Heart left ventricle (tissue), 16 donors: ENCODE measurements at places on chromosomes 16 and 17. TPM values are rescaled to one million over a fixed set of nuclear protein-coding genes. Genes with fewer than 3 reads are reported as not detected.

CSH1 gene
- not detected for total RNA-seq

PDK2 gene
- 200 TPM for total RNA-seq

DNA sequence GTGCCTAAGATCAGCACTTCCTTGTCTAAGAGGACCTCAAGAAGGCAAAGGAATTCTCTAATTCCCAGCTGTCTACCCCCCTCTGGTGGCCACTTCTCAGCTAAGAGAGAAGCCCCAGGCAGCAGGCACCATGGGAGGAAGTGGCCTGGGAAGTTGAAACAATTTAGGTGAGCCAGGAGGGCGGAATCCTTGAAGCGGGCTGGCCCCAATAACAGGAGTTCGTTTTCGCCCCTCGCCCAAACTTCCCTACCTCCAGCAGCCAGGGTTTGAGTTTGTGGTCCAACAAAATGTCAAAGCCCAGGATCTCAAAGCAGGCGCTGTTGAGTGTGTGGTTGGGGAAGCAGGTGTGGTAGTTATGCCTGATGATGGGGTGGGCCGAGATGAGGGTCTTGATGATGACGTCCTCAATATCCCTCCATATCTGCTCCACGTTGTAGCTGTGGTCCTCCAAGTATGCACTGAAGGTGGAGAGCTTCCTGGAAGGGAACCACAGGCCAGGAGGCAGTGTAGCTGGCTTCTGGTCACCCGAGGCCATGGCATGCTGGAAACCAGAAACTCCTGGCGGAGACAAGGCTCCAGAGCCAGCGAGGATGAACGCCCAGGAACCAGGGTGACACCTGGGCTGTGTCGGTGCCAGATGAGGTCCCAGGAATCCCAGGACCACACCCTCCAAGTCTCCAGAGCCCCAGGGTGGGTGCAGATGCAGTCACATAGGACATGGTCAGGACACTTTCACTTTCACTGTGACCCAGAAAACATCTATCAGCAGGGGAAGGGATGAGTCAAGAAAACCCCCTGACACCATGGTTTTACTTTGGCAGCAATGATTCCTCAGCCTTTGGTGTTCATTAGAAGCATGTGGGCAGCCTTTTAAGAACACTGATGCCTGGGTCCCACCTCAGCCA, 25.6 kb downstream of the TTLL6 start:
- no peak overlapping the region for H3K27ac ChIP-seq
- H3K27me3 ChIP-seq, result no peaks in the 10 kb centered on the region
- H3K4me1 ChIP-seq, result no peaks in the 10 kb centered on the region
- H3K36me3 ChIP-seq, result no peaks in the 10 kb centered on the region
- H3K4me3 ChIP-seq, result no peak overlapping the region

GRCh38 chr16:4617880-4618279, 3.2 kb upstream of the UBALD1 start:
- H3K27ac ChIP-seq, result no peak overlapping the region
- DNase-seq, result no peak
- no peak overlapping the region for H3K4me3 ChIP-seq
- H3K4me1 ChIP-seq, result peaks cover 19% of the 10 kb centered on the region

HLF gene
- 23.8 TPM for total RNA-seq

DNA sequence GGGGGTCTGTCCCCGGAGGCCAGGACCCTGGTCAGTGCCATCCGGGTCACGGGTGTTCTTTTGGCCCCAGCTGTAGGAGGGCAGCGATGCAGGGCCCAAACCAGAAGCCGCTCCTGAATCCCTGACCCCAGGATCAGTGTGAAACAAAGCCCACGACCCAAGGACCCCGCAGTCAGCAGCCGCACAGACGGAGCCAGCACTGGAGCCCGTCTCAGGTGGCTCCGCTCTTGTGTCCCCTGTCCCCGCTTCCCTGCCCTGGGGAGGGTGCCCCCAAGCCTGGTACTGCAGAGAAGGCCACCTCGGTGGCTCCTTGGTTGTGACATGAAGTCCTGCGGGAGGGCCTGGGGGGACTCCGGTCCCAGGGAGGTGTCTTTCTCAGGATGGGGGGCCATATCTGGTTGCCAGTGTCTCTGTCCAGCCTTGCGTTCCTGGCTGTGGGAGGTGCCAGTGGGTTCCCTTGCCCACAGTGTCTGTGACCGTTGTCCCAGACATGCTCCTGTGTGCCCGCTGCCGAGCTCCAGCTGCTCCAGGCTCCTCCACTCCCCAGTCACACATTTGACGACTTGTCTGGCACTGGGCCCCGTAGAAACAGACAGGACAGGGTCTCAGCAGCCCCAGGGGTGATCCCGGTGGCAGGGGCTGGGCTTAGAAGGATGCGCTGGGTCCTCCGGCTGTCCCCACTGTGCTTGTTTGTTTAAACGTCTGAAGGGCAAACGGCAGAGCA, 33.6 kb downstream of the BAIAP2 start:
- no peak for DNase-seq
- H3K27ac ChIP-seq, result no peak overlapping the region
- no peaks in the 10 kb centered on the region for H3K36me3 ChIP-seq
- H3K27me3 ChIP-seq, result no peaks in the 10 kb centered on the region
- no peak overlapping the region for H3K4me3 ChIP-seq
- peaks cover 27% of the 10 kb centered on the region for H3K4me1 ChIP-seq

- DNase-seq, result peak; percentile 39
- H3K27ac ChIP-seq, result no peak overlapping the region
- no peaks in the 10 kb centered on the region for H3K4me1 ChIP-seq
- no peak overlapping the region for H3K4me3 ChIP-seq
- H3K36me3 ChIP-seq, result no peaks in the 10 kb centered on the region
- H3K27me3 ChIP-seq, result no peaks in the 10 kb centered on the region
Observed at GRCh38 chr17:51372345-51373004, 112.1 kb downstream of the UTP18 start.

- no peaks in the 10 kb centered on the region for H3K27me3 ChIP-seq
- no peak for DNase-seq
- no peak overlapping the region for H3K4me3 ChIP-seq
- H3K36me3 ChIP-seq, result no peaks in the 10 kb centered on the region
Observed at GRCh38 chr17:10920558-10921108, 82.7 kb upstream of the PIRT start.

CHST5 gene
- 0.15 TPM for total RNA-seq

LHX1 gene
- total RNA-seq, result not detected

NACA2 gene
- total RNA-seq, result not detected

TIMM22 gene
- total RNA-seq, result 15.5 TPM

MAPK8IP3 gene
- 65.2 TPM for total RNA-seq

NKD1 gene
- 0.24 TPM for total RNA-seq

EPX gene
- not detected for total RNA-seq

GRCh38 chr17:77356109-77356689, 215.4 kb downstream of the SEC14L1 start:
- no peak overlapping the region for H3K27ac ChIP-seq
- peaks cover 30% of the 10 kb centered on the region for H3K4me1 ChIP-seq
- H3K4me3 ChIP-seq, result no peak overlapping the region
- H3K27me3 ChIP-seq, result no peaks in the 10 kb centered on the region
- no peaks in the 10 kb centered on the region for H3K36me3 ChIP-seq

DNA sequence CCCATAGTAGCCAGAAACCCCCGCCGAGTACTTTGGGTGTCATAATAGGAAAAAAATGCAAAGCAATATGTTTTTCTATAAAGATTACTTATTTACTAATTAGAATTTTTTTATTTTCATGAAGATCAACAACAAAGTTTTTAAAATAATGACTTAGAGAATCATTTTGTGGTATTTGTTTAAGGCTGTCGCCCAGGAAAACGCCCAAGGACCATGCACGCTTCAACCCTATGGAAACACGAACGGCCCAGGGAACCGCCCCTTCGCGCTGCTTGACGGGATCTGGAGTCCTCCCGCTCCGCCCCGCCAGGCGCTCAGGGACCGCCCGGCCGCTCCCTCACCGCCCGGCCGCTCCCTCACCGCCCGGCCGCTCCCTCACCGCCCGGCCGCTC, 408 bp upstream of the KPNA2 start:
- H3K4me3 ChIP-seq, result peak overlapping the region; percentile 98
- H3K4me1 ChIP-seq, result peaks cover 16% of the 10 kb centered on the region
- H3K27me3 ChIP-seq, result no peaks in the 10 kb centered on the region
- peaks cover 29% of the 10 kb centered on the region for H3K36me3 ChIP-seq
- DNase-seq, result peak; percentile 96
- peak overlapping the region; percentile 43 for H3K27ac ChIP-seq

DNA sequence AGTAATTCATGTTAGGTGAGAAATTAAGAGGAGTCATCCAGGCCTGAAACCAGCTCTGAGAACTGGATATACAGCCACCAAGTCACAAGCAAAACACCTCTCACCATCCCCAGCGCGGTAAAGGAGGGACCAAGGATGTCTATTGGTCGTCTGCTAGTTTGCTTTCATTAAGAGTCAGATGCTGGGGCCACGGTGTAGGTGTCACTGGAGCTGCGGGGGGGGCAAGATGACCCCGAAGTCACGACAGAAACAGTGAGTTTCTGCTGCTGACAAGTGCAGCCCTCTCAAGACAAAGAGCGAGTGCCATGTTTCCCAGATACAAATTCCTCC, 790 bp downstream of the NCBP3 start:
- no peaks in the 10 kb centered on the region for H3K27me3 ChIP-seq
- no peak for DNase-seq
- peaks cover 42% of the 10 kb centered on the region for H3K36me3 ChIP-seq
- peak overlapping the region; percentile 96 for H3K27ac ChIP-seq
- H3K4me3 ChIP-seq, result peak overlapping the region; percentile 92

DNA sequence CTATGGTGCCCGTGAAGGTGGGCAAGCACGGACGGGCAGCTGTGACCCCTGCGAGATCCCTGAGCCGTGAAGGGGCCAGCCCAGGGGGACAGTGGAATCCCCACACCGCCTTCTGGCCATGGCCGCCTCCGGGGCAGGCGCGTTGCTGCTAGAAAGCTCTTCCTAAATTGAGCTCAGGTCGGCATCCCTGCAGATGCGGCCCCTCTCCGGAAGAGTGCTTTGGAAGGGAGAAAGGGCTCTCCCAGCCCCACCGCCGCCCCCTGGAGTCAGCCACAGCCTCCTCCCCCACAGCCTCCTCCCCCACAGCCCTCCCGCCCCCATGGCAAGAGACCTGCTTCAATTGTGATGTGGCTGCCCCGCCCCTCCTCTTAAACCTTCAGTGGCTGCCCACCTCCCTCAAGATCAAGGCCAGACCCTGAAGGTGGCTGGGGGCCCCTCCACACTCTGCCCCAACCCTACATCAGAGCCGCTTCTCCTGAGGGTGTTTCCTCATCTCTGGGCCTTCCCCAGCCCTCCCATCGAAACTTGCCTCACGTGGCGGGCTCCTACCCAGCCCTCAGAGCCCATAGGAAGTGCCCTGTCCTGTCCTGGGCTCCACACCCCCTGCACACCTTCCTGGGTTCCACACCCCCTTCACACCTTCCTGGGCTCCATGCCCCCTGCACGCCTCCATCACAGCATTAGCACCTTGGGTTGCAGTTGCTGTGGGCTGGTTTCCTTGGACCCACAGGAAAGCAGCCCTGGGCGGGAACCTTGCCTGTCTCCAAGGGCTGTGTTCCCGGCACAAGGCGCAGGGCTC, 5.5 kb upstream of the CBFA2T3 start:
- H3K27me3 ChIP-seq, result peaks cover 7% of the 10 kb centered on the region
- no peaks in the 10 kb centered on the region for H3K36me3 ChIP-seq
- no peak for DNase-seq
- no peak overlapping the region for H3K4me3 ChIP-seq
- H3K4me1 ChIP-seq, result no peaks in the 10 kb centered on the region

ANKRD40CL gene
- total RNA-seq, result not detected

- DNase-seq, result peak; percentile 57
- peak overlapping the region; percentile 97 for H3K27ac ChIP-seq
- H3K4me3 ChIP-seq, result peak overlapping the region; percentile 97
- no peaks in the 10 kb centered on the region for H3K36me3 ChIP-seq
- no peaks in the 10 kb centered on the region for H3K27me3 ChIP-seq
- H3K4me1 ChIP-seq, result peaks cover 62% of the 10 kb centered on the region
Observed at GRCh38 chr17:16215002-16215272, 397 bp downstream of the NCOR1 start.

DNA sequence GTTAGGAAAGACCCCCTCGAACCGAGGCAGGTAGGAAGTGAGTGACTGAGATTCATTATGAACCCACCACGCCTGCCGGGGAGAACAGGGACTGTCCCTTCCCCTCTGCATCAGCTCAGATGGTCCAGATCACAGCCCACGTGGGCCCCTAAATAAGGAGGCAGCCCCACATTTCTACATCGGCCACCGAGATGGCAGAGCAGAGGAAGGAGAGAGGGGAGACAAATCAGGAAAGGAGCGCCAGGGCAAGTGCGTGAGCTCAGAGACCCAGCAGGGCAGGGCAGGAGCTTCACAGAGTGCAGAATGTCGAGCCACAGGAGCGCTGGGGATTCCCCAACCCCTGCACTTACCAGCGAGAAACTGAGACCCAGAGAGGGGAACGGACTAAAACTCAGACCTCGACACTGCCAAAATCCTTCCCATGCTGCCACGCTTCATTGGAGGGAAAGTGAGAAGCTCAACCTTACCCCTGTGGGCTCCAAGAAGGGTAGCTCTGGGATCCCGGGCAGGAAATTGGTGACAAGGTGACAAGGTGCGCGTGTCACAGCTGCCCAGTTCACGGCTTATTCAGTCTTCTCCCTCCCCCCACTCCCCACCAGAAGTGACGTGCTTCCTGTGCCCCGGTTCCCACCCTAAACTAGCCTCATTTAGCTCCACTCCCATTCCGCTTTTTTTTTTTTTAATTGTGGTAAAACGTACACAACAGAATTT, at the start of gene ICAM2:
ICAM2 (minus strand) TSS at position 578 of the 711 bp plus-strand sequence. CDS start 13,942 bp downstream, outside the sequence.
- H3K27ac ChIP-seq, result peak within 1 kb of the TSS; percentile 86
- peaks cover 7% of the 10 kb centered on the region for H3K4me1 ChIP-seq
- peak within 1 kb of the TSS; percentile 58 for H3K4me3 ChIP-seq
- DNase-seq, result peak; percentile 73
- H3K36me3 ChIP-seq, result no peaks in the 10 kb centered on the region
- no peaks in the 10 kb centered on the region for H3K27me3 ChIP-seq

RTN4RL1 gene
- total RNA-seq, result 3.7 TPM

GRCh38 chr16:55559233-55559632, 7.3 kb upstream of the CAPNS2 start:
- H3K4me3 ChIP-seq, result no peak overlapping the region
- no peaks in the 10 kb centered on the region for H3K27me3 ChIP-seq
- DNase-seq, result no peak
- H3K36me3 ChIP-seq, result no peaks in the 10 kb centered on the region
- H3K4me1 ChIP-seq, result no peaks in the 10 kb centered on the region

GRCh38 chr17:43616852-43617251, 44.9 kb downstream of the MEOX1 start:
- H3K4me1 ChIP-seq, result no peaks in the 10 kb centered on the region
- DNase-seq, result no peak
- no peak overlapping the region for H3K4me3 ChIP-seq
- no peaks in the 10 kb centered on the region for H3K27me3 ChIP-seq
- H3K36me3 ChIP-seq, result no peaks in the 10 kb centered on the region

- H3K27ac ChIP-seq, result no peak overlapping the region
- DNase-seq, result no peak
- no peaks in the 10 kb centered on the region for H3K36me3 ChIP-seq
- no peak overlapping the region for H3K4me3 ChIP-seq
- no peaks in the 10 kb centered on the region for H3K27me3 ChIP-seq
- no peaks in the 10 kb centered on the region for H3K4me1 ChIP-seq
Observed at GRCh38 chr16:9906218-9906617, 276.0 kb downstream of the GRIN2A start.

GRCh38 chr16:83473926-83474650, 333.7 kb upstream of the HSBP1 start:
- no peak for DNase-seq
- no peak overlapping the region for H3K27ac ChIP-seq
- H3K27me3 ChIP-seq, result no peaks in the 10 kb centered on the region
- H3K36me3 ChIP-seq, result no peaks in the 10 kb centered on the region
